ENCODE measurements at places on chromosomes 6 and 20.

GRCh38 chr6:111798281-111798725, 74.9 kb downstream of the FYN start:
- no peak for DNase-seq

DNA sequence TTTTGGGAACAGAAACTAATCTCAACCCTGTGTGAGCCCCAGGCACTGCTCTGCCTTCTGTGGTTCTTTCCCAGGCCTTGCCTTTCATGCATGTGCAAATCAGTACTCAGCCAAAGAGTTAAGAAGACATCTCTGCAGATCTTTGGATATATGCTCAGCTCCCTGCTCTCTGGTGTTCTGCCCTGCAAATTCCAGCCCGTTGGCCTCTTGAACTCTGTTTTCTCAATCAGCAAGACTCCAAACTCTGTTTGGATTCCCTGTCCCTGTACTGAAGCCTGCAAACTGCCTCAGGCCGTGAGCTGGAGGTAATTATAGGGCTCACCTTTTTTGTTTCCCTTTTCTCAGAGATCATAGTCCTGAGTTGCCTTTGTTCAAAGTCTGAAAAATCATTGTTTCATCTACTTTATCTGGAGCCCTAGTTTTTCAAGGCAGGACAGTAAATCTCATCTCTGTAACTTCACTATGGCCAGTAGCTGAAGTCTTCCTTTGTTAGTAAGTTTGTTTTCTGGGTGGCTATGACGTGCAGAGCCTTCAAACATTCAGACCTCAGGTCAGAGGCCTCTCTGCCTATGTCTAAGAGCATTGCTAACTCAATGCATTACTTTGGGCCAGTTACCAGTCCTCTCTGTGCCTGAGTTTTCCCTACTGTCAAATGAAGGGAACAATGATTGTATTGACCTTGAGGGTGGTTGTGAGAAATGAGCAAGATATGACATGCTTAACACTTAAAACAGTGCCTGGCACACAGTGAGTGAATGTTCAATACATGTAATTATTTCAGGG, 15.9 kb upstream of the MDFI start:
- no peak for DNase-seq

GRCh38 chr20:58349570-58349969, 39.5 kb upstream of the VAPB start:
- no peak for DNase-seq

DNA sequence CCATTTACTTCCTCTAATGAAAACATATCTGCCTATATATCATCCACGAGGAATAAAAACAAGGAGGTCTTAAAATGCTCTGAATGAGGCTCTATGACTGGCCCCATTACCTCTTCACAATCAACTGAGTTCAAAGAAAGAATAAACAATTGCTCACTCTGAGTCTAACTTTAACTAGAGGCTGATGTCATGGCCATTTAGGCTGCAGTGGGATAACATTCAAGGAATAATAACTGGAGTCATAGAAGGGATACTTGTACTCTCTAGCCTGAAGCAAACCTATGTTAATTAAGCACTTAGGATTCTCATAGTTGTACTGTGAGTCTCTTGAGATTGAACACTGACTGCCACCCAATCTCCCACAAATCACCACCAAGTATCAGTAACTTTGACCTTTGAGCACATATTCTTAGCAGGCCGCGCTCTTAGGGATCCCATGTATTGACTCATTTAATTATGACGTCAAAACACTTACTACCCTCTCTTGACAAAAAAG, 70.2 kb downstream of the PERP start:
- DNase-seq = no peak

DNA sequence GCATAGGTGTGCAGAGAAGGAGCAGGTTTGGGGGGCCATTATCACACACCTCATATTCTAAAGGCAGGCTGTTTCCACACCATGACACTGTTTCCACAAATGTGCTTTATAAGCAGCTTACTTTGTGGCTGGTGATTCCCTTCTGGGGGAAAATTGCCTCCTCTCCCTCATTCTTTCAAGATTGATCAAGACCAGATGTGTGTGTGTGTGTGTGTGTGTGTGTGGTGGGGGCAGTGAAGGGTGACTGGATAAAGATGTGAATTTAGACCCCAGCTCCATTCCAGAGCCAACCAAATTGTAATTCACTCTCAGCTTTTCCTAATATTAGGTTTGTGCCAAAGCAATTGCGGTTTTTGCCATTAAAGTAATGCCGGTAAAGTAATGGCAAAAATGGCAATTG, 45.6 kb downstream of the EDN3 start:
- no peak for DNase-seq

DNA sequence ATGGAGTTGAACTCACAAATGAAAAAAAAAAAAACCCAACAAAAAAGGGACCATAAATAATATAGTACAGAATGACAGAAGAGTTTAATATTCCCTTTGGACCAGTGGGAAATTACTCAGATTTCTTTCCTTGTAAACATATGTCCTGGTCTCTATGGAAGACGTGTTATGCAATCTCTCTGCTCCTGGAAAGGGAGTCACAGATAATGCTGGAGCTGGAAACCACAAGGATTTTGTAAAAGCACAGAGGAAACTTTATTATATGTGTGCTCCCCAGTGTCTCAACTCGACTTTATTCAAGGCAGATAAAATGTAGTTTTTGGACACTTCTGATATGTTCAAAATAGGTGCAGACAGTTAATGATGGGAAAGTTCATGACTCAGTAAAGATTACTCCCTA, 88.1 kb upstream of the ZFP64 start:
- DNase-seq = no peak

DNA sequence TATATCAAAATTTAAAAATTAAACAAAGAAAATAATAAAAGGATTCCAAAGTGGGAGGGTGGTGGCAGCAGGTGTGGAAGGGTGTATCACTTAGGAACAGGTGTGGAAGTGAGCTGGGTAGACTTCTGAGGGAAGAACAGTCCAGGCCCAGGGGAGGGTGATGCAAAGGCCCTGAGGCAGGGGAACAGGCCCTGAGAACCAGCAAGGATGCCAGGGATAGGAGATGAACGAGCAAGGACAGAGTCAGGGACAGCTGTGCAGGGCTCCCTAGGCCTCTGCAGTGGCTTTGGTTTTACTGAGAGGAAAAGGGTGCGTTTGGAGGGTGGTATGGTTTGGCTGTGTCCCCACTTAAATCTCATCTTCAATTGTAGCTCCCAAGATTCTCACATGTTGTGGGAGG, 9.4 kb upstream of the RAET1E start:
- no peak for DNase-seq

DNA sequence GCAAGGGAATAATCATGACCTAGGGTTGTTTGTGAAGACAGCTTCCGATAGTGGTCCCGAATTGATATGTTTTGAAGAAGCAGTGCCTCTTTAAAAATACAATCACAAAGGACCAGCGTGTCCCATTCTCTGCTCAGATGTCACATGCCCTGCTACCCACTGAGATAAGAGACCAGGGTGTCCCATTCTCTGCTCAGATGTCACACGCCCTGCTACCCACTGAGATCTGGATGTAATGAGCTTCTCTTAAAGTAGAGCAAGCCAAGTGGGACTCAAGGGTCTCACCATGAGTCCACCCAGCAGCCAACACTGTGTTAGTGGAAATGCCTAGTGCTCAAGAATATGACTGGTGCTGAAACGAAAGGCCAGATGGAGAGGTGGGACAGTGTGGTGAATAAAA, 22.2 kb downstream of the RIN2 start:
- no peak for DNase-seq

GRCh38 chr6:135703621-135704020, 147.9 kb upstream of the PDE7B start:
- DNase-seq = no peak

DNA sequence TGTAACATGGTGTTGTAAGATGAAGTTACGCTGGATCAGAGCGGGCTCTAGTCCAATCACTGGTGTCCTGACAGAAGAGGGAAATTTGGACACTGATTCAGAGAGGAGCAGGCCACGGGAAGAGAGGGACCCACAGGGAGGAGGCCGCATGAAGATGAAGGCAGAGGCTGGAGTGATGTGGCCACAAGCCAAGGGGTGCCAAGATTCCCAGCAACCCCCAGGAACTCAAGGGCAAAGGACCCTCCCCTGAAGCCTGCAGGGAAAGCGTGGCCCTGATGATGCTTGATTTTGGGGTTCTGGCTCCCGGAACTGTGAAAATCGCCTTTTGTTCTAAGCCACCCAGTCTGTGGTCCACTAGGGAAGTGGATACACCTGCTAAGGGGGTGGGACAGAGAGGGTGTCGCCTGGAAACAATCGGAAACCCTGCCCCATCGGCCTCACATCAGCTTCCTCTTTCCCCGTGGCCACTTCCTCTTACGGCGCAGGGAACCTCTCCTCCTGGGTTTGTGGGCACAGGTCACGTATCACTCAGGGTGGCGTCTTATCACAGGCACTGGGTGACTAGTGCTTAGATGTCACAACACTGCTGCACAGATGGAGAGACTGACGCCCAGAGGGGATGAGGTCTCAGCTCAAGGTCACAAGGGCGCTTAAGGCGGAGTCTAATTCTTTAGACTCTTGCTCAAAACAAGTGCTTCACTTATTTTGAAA, 58.0 kb downstream of the SULF2 start:
- DNase-seq = peak; percentile 35

- DNase-seq = no peak
These were observed 13.8 kb downstream of the SYNGAP1 start for GRCh38 chr6:33433544-33434191.

- no peak for DNase-seq
These were observed 41.2 kb downstream of the TMEM200A start for GRCh38 chr6:130407032-130407431.

DNA sequence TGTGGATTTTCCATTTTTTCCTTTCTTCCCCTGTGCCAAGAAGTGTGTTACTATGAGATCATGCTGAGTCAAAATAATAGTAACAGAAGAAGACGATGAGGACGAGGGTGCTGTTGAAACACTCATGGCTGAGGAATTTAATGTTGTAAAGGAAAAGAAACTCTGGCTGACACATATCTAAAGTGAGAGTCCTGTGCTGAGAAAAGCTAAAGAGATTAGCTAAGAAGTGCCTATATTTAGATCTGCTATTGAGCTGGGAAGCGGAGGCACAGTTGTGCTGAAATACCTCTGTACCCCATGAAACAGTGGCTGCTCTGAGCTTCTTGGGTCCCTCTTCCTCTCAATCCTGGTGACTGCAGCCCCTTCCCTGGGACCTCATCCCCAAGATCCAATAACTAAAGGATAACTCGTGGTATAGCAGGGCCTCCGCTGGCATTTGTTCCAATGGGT, 1.1 kb upstream of the SYTL3 start:
- DNase-seq = no peak

DNA sequence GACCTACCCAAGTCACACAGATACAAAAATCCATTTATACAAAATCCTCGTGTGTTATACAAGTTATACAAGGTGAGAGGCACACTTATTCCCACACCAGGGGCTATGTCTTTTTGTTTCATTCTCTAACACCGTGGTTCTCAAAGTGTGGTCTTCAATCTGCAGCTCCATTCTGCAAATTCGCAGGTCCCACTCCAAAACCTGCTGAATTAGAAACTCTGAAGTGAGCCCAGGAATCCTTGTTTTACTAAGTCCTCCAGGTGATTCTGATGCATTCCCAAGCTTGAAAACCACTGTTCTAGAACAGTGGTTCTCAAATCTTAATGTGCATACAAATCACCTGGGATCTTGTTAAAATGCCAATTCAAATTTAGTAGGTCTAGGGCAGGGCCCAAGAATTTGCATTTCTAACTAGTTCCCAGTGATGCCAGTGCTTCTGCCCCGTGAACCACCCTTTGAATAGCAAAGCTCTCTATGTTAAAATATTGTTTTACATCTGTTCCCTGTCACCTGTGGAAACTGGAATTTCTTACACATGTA, 35.1 kb downstream of the LRFN2 start:
- DNase-seq = no peak

DNA sequence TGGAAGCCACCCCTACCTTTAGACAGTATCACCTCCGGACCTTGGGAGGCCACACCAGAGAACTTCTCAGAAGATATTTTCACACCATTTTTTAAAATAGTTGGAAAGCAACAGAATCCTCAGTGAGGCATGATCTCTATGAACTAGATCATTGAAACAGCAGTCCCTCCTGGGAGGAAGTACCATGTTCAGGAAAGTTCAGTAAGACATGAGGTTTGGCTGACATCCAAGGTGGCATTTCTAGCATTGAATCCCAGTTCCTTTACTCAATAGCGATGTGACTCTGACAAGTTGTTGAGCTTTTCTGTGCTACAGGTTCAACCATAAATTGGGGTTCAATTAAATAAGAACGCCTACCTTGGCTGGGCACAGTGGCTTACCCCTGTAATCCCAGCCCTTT, 169.0 kb downstream of the TBC1D7 start:
- no peak for DNase-seq

DNA sequence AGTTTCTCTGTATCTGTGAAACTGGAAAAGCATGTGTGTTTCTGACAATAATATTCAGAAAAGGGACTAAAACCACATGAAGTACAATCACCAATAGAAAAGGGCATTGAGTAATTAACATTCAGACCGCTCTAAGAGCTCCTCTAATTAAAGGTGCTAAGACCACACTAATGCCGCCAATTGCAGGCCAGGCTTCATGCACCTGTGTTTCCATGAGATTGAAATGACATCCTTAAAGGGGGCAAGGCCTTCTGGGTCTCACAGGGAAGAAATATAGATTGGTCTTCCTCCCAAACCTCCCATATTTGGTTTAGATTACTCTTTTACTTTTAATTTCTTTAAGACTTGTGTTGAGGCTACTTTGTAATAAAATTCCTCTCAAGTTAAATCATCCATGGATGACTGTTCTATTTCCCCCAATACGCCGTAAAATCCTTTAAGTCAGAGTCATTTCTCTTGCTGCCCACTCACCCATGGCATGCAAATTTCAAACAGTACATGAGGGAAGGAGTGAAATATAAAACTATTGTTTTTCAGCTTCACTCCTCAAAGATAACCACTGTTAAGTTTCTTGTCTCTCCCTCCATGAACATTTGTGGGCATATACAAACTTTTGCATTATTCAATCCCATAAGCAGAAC, 110.6 kb downstream of the UBE3D start:
- no peak for DNase-seq

DNA sequence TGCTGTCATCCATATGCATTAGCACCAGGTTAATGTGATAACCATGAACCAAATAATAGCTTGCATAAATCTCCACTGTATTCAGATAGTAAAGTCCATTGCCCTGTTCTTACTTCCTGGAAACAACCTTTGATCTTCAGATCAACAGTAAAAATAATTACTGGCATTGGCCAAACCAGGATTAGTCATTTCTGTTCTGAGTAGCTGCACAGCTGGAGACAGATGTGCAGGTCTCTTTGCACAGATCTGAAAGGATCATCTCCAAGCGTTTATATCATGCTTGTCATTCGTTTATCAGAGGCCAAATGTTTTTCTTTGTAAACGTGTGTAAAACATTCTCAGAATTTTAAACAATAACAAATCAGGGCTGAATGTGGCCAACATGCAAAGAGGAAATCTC, 134.4 kb upstream of the HMGCLL1 start:
- DNase-seq = no peak

GRCh38 chr6:54115966-54116365, 4.7 kb downstream of the MLIP start:
- DNase-seq = no peak

GRCh38 chr6:11213422-11214021, 18.9 kb downstream of the NEDD9 start:
- DNase-seq = no peak

Data from stimulated activated CD8-positive, alpha-beta memory T cell treated with anti-CD3 and anti-CD28 coated beads, Interleukin-15, amount 100 ng/mL, for 4 hours (primary cell).